ENCODE measurements at places on chromosomes 3 and 15. TPM values are rescaled to one million over a fixed set of nuclear protein-coding genes. Genes with fewer than 3 reads are reported as not detected.

The DCUN1D1 gene
- 37.5 TPM for total RNA-seq

GRCh38 chr15:95843241-95843910 lies 487.1 kb upstream of the NR2F2 start:
- no peak for DNase-seq

GRCh38 chr3:26198609-26199008 lies 408.7 kb downstream of the OXSM start:
- DNase-seq = no peak

DNA sequence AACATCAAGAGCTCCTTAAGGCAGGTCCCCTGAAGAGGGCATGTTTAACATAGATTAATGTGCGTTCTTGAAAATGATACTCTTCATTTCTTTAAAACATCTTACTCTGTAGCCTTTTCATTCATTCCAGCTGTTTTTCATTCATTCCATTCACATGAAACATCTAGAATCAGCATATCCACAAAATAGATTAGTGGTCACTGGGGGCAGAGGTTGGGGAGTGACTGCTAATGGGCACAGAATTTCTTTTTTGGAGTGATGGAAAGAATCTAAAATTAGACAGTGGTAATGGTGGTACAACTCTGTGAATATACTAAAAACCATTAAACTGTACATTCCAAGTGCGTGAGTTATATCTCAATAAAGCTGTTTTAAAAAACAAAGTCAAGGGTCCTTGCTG lies 15.4 kb upstream of the CXCR6 start:
- no peak for DNase-seq
